Lung (tissue), 17 donors: ENCODE measurements at places on chromosomes 2 and 18. TPM values are rescaled to one million over a fixed set of nuclear protein-coding genes. Genes with fewer than 3 reads are reported as not detected.

DNA sequence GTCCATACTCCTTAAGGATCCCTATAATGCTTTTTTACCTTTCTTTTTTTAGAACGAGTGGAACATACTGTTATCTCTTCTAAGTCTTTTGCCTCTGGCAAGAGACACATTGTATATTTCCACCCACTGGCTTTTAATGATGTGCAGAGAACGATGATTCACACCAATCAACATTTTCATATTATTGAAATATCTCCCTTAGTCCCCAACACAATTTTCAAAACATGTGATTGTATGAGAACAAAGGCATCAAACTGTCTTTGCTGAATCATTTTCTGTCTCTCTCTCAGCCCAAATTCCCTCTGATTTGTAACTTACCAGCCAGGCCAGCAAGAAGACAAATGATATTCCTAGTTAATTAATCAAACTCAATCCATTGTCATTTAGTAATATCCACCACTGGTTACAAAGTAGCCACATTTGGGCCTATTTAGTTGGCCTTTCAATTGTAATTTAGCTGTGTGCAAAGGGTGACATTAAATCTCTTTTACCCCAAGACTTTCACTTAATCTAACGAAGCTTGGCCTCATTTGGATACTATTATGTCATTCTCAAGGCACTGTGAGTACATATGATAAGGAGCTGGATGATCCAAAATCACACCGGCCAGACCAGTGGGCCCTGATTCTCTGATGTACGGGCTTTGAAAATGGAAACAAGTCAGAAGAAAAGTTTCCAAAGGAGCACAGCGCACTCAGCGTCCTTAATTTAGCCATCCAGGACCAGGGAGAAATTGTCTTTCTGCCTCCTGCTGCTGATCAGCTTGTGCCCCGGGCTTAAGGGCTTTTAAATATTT is 185.1 kb downstream of the SCG2 start:
- H3K36me3 ChIP-seq = no peaks in the 10 kb centered on the region
- H3K4me1 ChIP-seq = no peaks in the 10 kb centered on the region
- DNase-seq = no peak
- H3K27me3 ChIP-seq = no peaks in the 10 kb centered on the region

- no peak overlapping the region for H3K27ac ChIP-seq
- no peaks in the 10 kb centered on the region for H3K4me1 ChIP-seq
- DNase-seq = no peak
- no peaks in the 10 kb centered on the region for H3K27me3 ChIP-seq
- H3K4me3 ChIP-seq = no peak overlapping the region
Observed at GRCh38 chr2:102258386-102259074, 52.8 kb upstream of the IL1RL1 start.

GRCh38 chr2:134446383-134447017 is 192.6 kb downstream of the MGAT5 start:
- no peak overlapping the region for H3K27ac ChIP-seq
- no peaks in the 10 kb centered on the region for H3K4me1 ChIP-seq
- no peak overlapping the region for H3K4me3 ChIP-seq
- H3K27me3 ChIP-seq = no peaks in the 10 kb centered on the region
- peak; percentile 42 for DNase-seq

DNA sequence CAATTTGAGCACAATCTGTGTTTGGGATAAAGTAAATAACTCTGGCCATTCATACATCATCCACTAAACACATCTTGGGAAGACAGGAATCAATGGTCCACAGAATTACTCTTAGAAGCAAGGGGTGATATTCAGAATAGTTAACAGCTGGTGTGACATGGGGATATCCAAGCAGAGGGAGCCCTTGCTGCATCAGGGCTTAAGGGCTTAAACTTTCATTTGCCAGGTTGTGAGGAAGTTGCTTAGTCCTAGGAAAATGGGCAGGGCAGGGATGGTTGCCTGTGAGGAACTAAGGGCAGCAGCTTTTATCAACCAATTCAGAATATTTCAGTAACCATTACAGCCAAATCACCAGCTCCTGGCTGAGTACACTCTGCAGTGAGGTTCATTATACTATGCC is 2.0 kb upstream of the ITGA6 start:
- peaks cover 4% of the 10 kb centered on the region for H3K4me1 ChIP-seq
- H3K27ac ChIP-seq = no peak overlapping the region
- H3K4me3 ChIP-seq = no peak overlapping the region
- no peak for DNase-seq
- peaks cover 11% of the 10 kb centered on the region for H3K27me3 ChIP-seq

GRCh38 chr2:29374823-29375222 is 259.6 kb downstream of the CLIP4 start:
- H3K4me1 ChIP-seq = no peaks in the 10 kb centered on the region
- H3K27ac ChIP-seq = no peak overlapping the region
- DNase-seq = no peak
- H3K27me3 ChIP-seq = no peaks in the 10 kb centered on the region
- no peaks in the 10 kb centered on the region for H3K36me3 ChIP-seq
- H3K4me3 ChIP-seq = no peak overlapping the region

Gene RELCH
- total RNA-seq = 31.1 TPM

Gene EMX1
- total RNA-seq = 0.12 TPM
